Activated T-cell treated with anti-CD3 and anti-CD28 coated beads, Interleukin-2, amount 50 U/mL, for 72 hours (primary cell): ENCODE measurements at places on chromosomes 16 and 17. TPM values are rescaled to one million over a fixed set of nuclear protein-coding genes. Genes with fewer than 3 reads are reported as not detected.

Gene PPP1R27
- not detected for total RNA-seq

- H3K4me3 ChIP-seq = no peak overlapping the region
- no peaks in the 10 kb centered on the region for H3K36me3 ChIP-seq
- DNase-seq = no peak
- no peak overlapping the region for H3K27ac ChIP-seq
- H3K27me3 ChIP-seq = no peaks in the 10 kb centered on the region
These were observed 67.3 kb downstream of the RBFOX3 start for GRCh38 chr17:79543531-79543930.

DNA sequence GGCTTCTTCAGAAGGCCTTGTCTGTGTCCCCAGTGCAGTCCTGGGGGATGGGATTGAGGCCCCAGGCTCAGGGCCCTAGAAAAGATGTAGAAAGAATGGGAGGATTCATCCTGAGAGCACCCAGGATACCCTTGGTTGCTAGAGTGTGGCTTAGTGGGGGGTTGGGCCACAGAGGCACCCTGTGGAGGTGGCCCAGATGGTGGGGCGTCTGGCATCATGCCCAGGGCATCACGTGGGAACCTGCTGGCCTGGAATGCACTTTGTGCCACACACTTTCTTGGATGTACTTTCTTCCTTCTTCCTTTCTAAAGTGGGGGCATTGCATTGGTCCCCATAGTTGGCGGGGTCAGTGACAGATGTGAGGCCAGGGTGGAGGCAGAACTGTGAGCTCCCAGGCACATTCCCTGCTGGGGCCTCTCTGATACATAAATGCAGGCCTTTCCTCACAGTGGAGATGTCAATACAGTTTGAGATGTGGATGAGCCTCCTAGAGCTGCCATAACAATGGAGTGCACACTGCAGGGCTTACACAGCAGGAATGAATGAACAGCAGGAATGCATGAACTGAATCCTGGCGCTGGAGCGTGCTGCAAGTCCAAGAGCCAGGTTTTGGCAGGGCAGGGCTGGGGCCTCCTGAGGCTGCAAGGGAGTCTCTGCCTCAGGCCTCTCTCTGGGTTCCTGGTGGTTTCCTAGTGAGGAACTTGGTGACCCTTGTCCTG is 43.3 kb downstream of the MGAT5B start:
- H3K4me1 ChIP-seq = no peaks in the 10 kb centered on the region
- no peak for DNase-seq
- no peak overlapping the region for H3K4me3 ChIP-seq
- H3K27me3 ChIP-seq = peaks cover 7% of the 10 kb centered on the region

DNA sequence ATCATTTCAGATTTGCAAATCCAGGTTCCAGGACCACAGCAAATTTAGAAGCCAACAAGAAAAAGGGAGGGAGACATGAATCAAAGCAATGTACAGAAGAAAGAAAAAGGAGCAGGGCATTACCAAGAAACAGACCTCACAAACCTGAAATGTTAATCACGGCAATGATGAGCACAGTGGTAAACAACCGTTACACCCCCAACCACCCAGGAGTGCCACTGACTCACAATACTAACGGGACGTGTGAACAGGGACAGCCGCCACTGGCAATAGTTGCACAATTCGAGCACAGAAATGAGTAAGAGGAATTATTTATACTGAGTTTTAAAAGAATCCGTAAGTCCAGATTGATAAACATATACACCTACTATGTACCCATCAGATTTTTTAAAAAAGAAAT is 13.8 kb downstream of the USP22 start:
- H3K36me3 ChIP-seq = peaks cover 39% of the 10 kb centered on the region
- DNase-seq = peak; percentile 57
- peak overlapping the region; percentile 97 for H3K27ac ChIP-seq

Gene FMNL1
- total RNA-seq = 689 TPM

GRCh38 chr17:31686495-31686894 is 172.5 kb downstream of the COPRS start:
- peaks cover 35% of the 10 kb centered on the region for H3K27me3 ChIP-seq
- no peak overlapping the region for H3K27ac ChIP-seq
- H3K36me3 ChIP-seq = no peaks in the 10 kb centered on the region
- no peak overlapping the region for H3K4me3 ChIP-seq

- peaks cover 1% of the 10 kb centered on the region for H3K36me3 ChIP-seq
- H3K27me3 ChIP-seq = peaks cover 18% of the 10 kb centered on the region
- H3K4me1 ChIP-seq = no peaks in the 10 kb centered on the region
- no peak for DNase-seq
- no peak overlapping the region for H3K4me3 ChIP-seq
- no peak overlapping the region for H3K27ac ChIP-seq
These were observed 220.8 kb upstream of the MON1B start for GRCh38 chr16:76970087-76970744.

GRCh38 chr17:48970865-48971687 is 2.7 kb upstream of the GIP start:
- no peaks in the 10 kb centered on the region for H3K36me3 ChIP-seq
- H3K27me3 ChIP-seq = peaks cover 41% of the 10 kb centered on the region
- H3K4me3 ChIP-seq = no peak overlapping the region
- no peak for DNase-seq

GRCh38 chr16:22053921-22054341 is 38.4 kb upstream of the VWA3A start:
- H3K27ac ChIP-seq = peak overlapping the region; percentile 88
- H3K36me3 ChIP-seq = peaks cover 5% of the 10 kb centered on the region

Gene MARVELD3
- not detected for total RNA-seq

- DNase-seq = no peak
- H3K4me3 ChIP-seq = no peak overlapping the region
- no peak overlapping the region for H3K27ac ChIP-seq
- peaks cover 6% of the 10 kb centered on the region for H3K4me1 ChIP-seq
- no peaks in the 10 kb centered on the region for H3K27me3 ChIP-seq
These were observed 15.9 kb downstream of the ANKRD40 start for GRCh38 chr17:50691550-50692447.

DNA sequence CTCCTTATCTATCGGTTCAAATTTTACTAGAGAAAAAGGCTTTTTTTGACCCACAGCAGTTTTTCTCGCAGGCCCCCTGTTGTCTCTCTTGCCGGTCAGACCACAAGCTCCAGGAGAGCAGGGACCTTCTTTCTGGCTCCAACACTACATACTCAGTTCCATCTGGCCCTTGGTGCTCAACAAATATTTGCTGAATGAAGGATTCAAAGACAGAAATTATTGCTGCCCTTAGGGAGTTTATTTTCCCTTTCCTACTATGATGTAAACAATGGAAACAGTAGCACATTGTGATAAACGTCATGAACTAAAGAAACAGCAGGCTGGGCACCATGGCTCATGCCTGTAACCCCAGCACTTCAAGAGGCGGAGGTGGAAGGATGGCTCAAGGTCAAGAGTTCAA is 59.0 kb upstream of the ATP2A3 start:
- peaks cover 30% of the 10 kb centered on the region for H3K36me3 ChIP-seq
- no peaks in the 10 kb centered on the region for H3K4me1 ChIP-seq
- H3K27ac ChIP-seq = peak overlapping the region; percentile 21

Gene MYCBPAP
- 24.3 TPM for total RNA-seq

GRCh38 chr16:79426663-79427062 is 173.9 kb downstream of the MAF start:
- no peak overlapping the region for H3K4me3 ChIP-seq
- peaks cover 6% of the 10 kb centered on the region for H3K27me3 ChIP-seq
- H3K27ac ChIP-seq = no peak overlapping the region
- no peaks in the 10 kb centered on the region for H3K4me1 ChIP-seq

Gene JMJD8
- 20.7 TPM for total RNA-seq

GRCh38 chr17:45093444-45094110 is 32.5 kb downstream of the NMT1 start:
- H3K4me3 ChIP-seq = no peak overlapping the region
- no peak overlapping the region for H3K27ac ChIP-seq
- DNase-seq = no peak
- no peaks in the 10 kb centered on the region for H3K4me1 ChIP-seq

DNA sequence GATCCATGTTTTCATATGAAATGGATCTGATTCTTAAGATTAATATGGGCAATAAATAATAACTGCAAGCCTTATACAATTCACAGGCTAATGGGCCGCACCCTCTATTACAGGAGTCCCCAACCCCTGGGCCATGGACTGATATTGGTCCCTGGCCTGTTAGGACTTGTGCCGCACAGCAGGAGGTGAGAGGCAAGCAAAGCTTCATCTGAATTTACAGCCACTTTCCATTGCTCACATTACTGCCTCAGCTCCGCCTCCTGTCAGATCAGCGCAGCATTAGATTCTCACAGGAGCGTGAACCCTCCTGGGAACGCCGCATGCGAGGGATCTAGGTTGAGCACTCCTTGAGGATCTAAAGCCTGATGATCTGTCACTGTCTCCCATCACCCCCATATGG is 26.8 kb downstream of the METTL16 start:
- H3K4me1 ChIP-seq = peaks cover 15% of the 10 kb centered on the region
- DNase-seq = no peak
- no peak overlapping the region for H3K4me3 ChIP-seq

DNA sequence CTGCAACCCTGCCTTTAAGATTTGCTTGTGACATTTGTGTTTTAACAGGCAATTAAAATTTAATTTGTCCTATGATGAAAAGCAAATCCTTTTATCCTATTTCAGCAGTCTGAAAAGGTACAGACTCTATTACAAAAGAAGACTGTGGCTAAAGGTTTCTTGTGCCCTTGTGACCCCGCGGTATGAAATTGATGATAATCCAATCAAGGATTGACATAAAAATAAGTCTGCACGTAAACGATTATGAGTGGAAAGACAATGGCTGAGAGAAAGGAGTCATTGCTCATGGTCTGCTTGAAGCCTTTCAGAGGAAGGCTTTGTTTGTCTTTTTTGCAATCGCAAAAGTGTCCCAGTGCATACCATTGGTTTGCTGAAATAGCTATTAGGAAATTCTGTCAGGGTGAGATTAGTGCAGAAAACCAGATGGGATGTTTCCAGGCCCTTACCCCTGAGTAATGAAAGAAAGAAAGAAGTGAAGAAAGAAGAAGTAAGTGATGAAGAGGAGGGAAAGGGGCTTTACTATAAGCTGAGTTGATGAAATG is 867.8 kb upstream of the CDH8 start:
- no peak overlapping the region for H3K4me3 ChIP-seq
- H3K4me1 ChIP-seq = no peaks in the 10 kb centered on the region
- no peak for DNase-seq

GRCh38 chr17:43545383-43545632 is 832 bp downstream of the ETV4 start:
- peak overlapping the region; percentile 88 for H3K4me3 ChIP-seq
- H3K4me1 ChIP-seq = peaks cover 17% of the 10 kb centered on the region
- peaks cover 58% of the 10 kb centered on the region for H3K27me3 ChIP-seq
- H3K36me3 ChIP-seq = no peaks in the 10 kb centered on the region
- no peak overlapping the region for H3K27ac ChIP-seq

Gene CSNK2A2
- total RNA-seq = 133 TPM

Gene WDR45B
- 51.1 TPM for total RNA-seq

DNA sequence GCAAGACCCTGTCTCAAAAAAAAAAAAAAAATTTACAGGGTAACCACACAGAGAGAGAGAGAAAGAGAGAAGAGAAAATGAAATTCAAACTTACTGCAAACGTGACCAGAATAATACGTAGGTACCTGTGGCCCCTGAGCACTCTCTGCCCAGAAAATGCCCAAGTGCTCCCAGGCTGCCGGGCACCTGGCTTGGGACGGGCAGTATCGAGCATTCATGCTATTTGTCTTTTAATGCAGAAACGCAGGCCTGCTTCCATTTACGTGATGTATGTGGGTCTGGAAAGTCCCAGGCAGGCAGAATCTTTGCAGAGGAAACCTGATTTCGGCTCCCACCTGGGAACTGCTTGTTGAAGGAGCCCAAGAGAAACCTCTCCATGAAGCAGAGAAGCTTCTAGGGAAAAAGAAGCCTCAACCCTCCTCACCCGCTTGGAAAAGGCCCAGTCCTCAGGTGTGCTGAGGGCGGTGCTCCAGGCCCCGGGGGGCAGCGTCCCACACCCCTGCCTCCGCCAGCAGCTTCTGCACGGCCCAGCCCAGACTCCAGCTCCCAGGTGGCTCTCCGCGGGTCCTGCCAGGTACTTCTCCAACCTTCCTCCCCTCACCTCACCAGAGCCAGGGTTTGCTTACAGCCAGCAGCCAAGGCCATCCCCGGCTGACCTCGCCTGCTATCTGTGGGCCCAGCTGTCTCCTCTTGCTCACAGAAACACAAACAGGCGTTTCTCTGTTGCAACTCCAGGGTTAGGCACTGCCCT is 14.0 kb downstream of the RPH3AL start:
- no peak for DNase-seq
- H3K36me3 ChIP-seq = no peaks in the 10 kb centered on the region
- H3K27ac ChIP-seq = no peak overlapping the region
- peaks cover 28% of the 10 kb centered on the region for H3K4me1 ChIP-seq
- H3K4me3 ChIP-seq = no peak overlapping the region

GRCh38 chr16:68351991-68352431 is 41.2 kb downstream of the PRMT7 start:
- no peak for DNase-seq
- H3K4me1 ChIP-seq = peaks cover 25% of the 10 kb centered on the region
- no peaks in the 10 kb centered on the region for H3K27me3 ChIP-seq
- no peak overlapping the region for H3K4me3 ChIP-seq

Gene KRTAP3-3
- total RNA-seq = not detected

Gene TMC8
- total RNA-seq = 124 TPM

DNA sequence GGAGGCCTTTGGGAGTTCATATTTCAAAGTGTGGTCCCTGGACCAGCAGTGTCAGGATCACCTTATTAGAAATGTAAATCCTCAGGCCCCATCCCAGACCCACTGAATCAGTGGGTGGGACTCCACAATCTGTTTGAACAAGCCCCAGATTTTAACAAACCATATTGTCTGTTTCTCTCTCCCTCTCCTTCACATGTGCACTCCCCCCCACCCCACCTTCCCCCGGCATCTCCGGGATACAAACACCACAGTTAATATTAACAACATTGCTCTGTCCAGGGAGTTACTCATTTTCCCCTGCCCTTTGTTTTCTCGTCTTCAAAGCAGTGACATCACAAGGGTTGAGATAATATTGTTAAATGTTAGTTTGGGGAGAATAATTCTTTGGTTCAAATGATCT is 127.3 kb downstream of the KATNIP start:
- no peak for DNase-seq
- no peak overlapping the region for H3K4me3 ChIP-seq
- H3K27ac ChIP-seq = no peak overlapping the region
- H3K36me3 ChIP-seq = peaks cover 4% of the 10 kb centered on the region

DNA sequence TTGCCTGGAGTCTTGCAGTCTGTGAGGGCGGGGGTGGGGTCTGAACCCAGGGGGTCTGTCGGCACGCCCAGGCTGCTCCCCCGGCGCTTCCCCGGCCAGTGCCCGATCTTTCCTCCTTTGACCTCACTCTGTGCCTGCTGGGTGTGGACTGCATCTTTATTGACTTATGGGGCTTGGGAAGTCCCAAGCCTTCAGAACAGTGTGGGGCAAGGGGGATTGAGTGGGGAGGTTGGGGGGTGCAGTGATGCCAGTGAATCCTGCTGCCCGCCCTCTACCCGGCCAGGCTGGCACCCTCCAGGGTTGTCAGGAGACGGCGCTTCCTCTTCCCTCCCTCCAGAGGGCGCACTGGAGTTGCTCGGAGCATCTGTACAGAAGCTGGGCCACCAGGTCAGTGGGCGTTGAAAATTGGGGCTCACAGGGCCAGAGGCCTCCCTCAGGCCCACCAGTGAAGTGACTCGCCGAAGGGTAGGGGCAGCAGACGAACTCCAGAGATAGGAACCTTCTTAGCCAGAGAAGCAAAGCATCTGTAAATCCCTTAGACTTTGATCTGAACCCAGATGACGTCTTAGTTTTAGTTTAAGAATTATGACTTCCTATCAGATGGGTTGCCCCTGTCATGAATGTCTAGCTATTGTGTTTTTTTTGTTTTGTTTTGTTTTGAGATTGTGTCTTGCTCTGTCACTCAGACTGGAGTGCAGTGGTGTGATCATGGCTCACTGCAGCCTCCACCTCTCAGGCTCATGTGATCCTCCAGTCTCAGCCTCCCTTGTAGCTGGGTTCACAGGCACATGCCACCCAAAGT is 184.8 kb upstream of the CIBAR2 start:
- no peak overlapping the region for H3K27ac ChIP-seq
- H3K27me3 ChIP-seq = no peaks in the 10 kb centered on the region
- DNase-seq = peak; percentile 68
